ENCODE measurements at places on chromosomes 3 and 15. TPM values are rescaled to one million over a fixed set of nuclear protein-coding genes. Genes with fewer than 3 reads are reported as not detected.

- peak; percentile 76 for DNase-seq
These were observed 75.2 kb upstream of the MYZAP start for GRCh38 chr15:57516327-57517029.

DNA sequence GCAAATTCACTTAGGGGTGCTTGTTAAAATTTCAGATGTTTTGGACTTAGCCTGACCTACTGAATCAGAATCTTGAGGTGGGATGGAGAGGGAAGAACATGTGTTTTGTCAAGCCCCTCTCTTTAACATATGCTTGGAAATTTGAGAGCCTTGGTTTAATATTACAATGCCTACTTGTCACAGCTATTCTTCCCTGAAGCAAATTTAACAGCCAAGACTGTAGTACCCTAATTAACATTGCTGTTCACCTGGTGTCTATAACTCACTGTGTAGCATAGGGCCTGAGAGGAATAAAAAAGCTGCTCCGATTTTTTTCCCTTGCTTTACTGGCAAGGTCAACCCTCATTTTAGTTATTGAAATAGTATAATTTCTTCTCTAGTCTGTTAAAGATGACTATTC lies 880.1 kb downstream of the CADM2 start:
- DNase-seq: no peak

DNA sequence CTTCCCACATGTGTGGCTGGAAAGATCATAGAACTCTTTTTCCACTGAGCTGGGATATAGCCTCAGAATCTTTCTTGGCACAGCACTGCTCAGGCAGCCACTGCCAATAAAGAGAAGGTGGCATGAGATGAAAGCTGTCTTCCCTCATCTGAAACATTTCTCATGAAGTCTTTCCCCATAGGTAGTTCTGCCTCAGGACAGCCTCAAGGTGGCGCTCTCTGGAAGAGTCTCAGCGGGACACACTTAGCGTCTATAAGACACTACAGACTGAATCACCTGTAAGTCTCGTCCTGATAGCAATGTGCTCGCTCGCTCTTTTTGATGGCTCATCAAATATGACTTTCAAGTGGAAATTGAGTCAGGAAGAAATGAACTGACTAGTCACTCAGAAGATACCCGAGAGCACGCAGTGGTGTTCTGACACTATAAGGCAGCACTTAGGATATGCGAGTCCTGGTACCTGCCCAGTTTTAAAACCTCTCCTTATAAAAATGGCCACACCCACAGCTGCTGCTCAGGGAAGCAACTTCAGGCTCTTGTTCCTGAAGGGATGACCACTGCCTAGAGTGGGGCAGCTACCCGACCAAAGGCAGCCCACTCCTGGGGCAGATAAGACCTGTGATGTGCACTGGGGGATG lies 269.5 kb downstream of the SUCLG2 start:
- peak; percentile 29 for DNase-seq

GRCh38 chr3:143352850-143353550 lies 233.4 kb downstream of the CHST2 start:
- DNase-seq: no peak

- DNase-seq: no peak
These were observed 232.1 kb downstream of the CTNNB1 start for GRCh38 chr3:41431386-41431785.

- no peak for DNase-seq
These were observed 72.9 kb downstream of the CD200 start for GRCh38 chr3:112405845-112406244.

DNA sequence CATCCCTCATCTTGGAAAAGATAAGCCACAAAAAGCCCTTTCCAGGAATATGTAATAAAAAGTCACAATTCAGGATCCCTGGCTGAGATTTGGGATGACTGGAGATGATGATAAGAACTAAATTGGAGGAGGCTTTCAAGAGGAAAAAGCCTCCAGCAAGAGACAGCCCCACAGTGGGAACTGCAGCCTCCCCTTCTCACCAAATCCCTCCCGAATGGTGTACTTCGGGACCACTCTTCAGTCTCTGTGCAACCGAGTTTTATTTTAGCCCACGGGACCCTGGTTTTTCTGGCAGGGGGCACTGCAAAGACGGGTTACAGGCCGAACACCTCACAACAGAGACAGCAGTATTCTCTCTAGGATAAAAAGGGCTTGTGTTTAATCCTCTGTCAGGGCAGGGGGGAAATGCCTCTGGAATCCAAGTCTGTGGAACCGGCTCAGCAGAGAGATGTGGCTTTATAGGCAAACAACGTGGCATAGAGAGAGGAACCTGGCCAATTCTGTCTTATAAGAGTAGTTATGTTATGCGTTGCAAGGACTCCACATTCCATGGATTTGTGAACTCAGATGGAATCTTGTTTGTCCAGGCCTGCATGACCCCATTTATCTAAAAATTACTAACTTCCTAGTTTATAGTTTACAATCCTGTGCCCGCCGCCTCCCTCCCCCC lies 1.2 kb upstream of the LMCD1 start:
- DNase-seq: peak; percentile 80

- DNase-seq: peak; percentile 42
These were observed 180.6 kb downstream of the LSAMP start for GRCh38 chr3:116264546-116265319.

DNA sequence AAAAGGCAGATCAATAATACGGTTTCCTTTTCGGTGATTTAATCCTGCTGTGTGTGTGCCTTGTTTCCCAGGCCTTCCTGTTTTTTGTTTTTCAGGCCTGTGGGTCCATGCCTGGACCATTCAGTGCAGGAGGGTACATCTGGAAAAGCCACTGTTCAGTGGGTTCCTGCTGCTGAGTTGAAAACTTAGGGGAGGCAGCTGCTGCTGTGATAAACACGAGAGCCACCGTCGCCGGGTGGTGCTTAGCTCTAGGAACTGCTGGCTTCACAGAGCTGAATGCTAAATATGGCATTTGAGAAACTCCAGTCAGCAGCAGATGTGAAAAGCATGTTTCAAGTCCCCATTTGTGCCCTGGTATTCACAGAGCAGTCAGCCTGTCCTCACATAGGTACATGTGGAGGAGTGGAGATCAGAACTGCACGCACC lies 44.0 kb downstream of the SYNM start:
- no peak for DNase-seq

DNA sequence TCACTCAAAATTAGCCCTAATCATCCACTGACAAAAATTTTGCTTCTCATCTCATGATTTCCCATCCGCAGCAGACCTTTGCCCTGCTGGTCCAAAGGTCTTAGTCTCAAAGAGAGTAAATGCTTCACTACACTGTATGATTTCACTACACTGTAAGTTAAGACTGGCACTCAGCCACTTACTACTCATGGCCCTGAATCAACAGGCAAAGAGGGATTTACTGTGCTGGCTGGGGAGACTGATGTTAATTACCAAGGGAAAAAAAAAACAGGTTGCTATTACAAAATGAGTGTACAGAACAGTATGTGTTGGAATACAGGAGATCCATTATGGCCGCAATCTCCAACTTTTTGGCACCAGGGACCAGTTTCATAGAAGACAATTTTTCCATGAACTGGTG lies 214.8 kb downstream of the ZMAT3 start:
- no peak for DNase-seq

DNA sequence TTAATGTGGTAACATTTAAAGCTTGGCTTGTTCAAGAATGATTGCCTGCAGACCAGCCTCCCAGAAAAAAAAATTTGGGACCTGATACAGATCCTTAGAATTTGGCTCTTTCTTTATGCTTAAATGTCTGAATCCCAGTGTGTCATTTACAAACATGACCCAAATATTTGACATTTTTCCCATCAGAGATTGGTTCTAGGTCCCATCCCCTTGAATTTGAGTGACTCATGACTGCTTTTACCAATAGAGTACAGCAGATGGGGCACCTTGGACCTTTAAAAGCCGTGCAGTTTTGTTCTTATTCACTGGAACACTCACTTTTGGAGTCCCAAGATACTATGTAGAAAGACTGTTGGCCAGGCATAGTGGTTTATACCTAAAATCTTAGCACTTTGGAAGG lies 231.6 kb downstream of the ZIC1 start:
- DNase-seq: no peak

The NDUFB4 gene
- polyA plus RNA-seq: 119 TPM

The ZCWPW2 gene
- 0.77 TPM for polyA plus RNA-seq

The GDPGP1 gene
- 3.4 TPM for polyA plus RNA-seq

The ATOSA gene
- polyA plus RNA-seq: 12.1 TPM

The GJD2 gene
- polyA plus RNA-seq: not detected

All from lung (tissue), 17 donors.